ENCODE measurements at places on chromosomes 1 and 21. TPM values are rescaled to one million over a fixed set of nuclear protein-coding genes. Genes with fewer than 3 reads are reported as not detected.

GRCh38 chr1:106889059-106889458, 167.4 kb upstream of the PRMT6 start:
- DNase-seq = no peak

GRCh38 chr1:17117451-17118265, 1.6 kb downstream of the PADI2 start:
- no peak for DNase-seq

Gene S100A7A
- not detected for total RNA-seq

Gene CYP4Z1
- not detected for total RNA-seq

DNA sequence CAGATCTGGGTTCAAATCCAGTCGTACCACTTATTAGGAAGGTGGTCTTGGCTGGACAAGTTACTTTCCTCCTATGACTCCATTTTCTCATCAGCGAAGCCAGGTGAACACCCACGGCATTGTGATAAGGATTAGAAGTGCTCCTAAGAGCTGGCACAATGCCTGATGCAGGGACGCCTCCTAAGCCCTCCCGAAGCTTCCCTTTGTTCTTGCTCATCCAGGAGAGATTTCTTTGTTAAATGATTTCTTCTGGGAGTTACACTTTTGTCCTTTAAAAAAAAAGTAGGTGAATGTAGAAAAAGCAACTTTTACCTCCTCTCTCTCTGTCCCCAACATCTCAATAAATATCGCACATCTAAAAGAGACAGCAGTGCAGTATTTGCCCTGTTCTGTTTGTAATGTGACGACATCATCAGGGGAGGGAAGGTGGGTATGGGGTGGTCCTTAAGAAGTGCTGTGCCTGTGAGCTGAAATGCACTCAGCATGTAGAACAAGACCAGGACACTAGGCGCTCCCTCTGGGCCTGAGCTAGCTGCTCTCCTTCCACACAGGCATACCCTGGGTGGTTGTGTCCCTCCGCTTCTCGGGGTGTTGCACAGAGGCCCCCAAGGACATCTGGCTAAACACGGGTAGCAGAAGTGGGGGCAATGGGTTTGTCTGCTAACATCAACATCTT, 43.9 kb downstream of the SUSD4 start:
- no peak for DNase-seq

GRCh38 chr21:16404776-16405175, 675.0 kb downstream of the USP25 start:
- DNase-seq = no peak

- DNase-seq = no peak
Observed at GRCh38 chr1:36761113-36761512, 273.2 kb downstream of the GRIK3 start.

DNA sequence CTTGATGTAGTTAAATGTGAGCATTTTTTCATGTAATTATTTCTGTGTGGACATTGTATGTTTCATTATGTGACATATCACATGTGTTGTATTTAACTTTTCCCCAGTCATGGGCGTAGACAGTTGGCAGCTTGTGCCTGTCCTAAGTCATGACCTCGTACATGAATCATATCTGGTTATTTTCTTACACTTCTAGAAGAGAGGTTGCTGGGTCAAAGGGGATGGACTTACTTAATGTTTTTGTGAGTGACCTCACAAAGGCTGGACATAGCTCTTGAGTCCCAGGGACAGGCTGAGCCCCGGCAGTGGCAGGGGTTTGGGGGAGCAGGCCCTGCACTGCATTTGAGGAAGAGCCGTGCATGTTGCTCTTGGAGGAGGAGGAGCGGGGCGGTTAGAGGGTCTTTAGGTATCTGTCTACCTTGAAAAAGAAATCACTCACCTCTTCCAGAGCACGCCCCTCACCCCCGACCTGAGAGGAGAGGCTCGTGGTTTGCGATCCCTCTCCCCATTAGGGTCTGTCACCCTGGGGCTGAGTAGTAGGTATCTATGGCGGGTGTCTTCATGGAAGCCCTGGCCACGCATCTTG, 16.4 kb downstream of the IFNGR2 start:
- DNase-seq = no peak

GRCh38 chr1:155226188-155226909, 17.9 kb downstream of the MTX1 start:
- DNase-seq = peak; percentile 91

DNA sequence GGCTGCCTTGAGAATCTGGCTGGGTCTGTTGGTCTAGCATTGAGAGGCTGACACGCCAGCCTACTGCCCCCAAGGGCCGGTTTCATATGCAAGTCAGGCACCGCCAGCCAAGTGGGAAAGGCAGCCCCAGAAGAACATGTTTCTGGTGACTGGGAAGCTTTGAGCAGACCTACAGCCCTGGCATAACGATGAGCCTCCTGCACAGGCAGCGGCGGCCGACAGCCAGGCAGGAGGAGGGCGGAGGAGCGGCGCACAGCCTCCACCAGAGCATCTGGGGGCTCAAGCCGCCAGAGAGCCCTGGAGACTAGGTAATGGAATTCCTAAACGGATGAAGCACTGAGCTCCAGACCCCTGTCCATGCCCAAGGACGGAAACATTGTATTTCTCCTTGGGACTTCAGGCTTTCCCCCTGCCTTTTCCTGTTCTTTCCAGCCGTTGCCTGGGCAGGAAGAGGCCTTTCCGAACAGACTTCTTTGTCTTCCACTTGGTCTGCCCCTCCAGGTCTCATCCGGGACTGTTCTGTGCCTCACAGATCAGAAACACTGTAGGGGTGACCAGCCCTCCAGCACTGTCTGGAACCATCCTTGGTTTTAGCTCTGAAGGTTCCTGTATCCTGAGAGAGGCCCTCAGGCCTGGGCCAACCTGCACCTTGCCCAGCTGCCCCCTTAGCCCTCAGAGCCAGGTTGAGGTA, 59.5 kb downstream of the IRF2BP2 start:
- no peak for DNase-seq

- DNase-seq = no peak
Observed at GRCh38 chr1:224863486-224863885, 66.0 kb upstream of the DNAH14 start.

GRCh38 chr1:231171623-231172197, 9.9 kb downstream of the TRIM67 start:
- DNase-seq = no peak

GRCh38 chr1:233904633-233905415, at the start of gene SLC35F3:
Gene SLC35F3 (plus strand): TSS chr1:233904676.
- no peak for DNase-seq

- DNase-seq = no peak
Observed at GRCh38 chr1:2962061-2962460, 59.2 kb upstream of the ACTRT2 start.

Gene NID1
- total RNA-seq = 0.38 TPM

- peak; percentile 82 for DNase-seq
Observed at GRCh38 chr21:33937931-33938339, 22.3 kb upstream of the ATP5PO start.

GRCh38 chr1:112956544-112957132, 642 bp upstream of the SLC16A1 start:
- DNase-seq = peak; percentile 58

Gene BMP8B
- 0.61 TPM for total RNA-seq

DNA sequence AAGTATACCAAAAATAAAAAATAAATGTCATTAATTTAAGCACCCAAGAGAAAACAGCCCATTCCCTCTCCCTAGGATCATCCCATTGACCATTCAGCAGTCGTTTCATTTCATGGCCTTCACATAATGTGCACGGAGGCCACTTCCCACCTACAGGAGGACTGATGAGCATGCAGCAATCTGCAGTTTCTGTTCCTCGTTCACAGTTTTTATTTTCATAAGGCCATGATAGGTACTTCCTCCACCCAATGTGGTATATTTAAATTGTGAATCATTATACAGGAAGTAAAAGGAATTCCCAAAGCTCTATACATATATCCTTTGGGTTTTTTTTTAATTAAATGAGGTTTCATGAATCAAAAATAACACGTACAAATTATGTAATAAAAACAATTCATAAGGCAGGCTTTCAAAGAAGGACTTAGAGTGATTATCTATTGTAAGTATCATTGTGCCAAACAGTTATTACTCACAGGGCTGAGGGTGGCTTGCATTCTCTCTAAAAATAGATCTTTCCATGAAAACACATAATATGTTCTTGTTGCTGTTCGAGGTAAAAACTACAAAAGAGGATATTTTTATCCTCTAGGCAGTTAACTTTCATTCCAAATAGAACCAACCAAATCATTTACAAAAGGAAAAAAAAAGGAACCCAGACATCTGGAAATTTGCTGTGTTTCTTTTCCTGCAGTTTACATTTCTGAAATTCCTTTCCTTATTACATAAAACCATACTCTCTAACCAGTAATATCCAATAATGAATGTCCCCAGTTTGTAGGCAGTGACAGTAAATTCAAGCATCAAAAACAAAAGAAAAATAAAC, 27.5 kb upstream of the SLC44A3 start:
- no peak for DNase-seq

Gene CLCA1
- not detected for total RNA-seq

DNA sequence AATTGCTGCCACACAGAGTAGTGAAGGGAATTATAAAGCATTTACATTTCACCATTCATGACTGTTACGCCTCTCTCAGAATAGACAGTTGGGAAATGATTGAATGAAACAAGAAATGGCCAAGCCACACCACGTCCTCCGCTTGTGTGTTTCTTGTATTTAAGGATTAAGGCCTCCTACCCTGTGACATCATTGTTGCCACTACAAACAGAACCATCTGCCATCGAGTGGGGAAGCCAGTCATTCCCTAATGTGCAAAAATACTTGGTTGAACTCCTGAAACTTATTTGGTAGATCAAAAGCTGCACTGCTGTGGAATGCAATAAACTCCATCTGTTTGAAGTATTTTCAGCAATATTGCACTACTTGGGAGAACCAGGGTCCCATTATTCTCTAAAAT, 99.0 kb upstream of the C1orf105 start:
- DNase-seq = no peak

- DNase-seq = no peak
Observed at GRCh38 chr1:30197639-30198450, 525.5 kb downstream of the MATN1 start.

DNA sequence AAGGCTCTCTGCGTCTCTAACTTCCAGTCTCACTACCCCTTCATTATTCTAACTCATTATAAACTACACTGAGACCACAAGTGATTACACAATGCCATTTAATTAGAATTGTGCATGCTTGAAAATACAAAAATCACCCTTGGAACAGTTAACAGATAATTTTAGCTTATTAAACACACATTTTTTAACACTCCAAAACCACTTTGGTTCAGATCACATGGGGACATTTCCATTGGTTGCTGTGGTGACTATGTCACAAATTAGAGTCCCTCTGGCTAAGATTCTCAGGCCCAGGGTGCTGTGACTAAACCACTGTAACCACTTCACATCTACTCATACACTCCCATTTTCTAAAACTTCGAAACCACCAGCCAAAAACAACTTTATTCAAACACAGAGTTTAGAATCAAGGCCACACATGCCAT, 43.0 kb downstream of the JAK1 start:
- peak; percentile 49 for DNase-seq

GRCh38 chr1:81205956-81206355, 594.8 kb upstream of the ADGRL2 start:
- DNase-seq = no peak

- no peak for DNase-seq
Observed at GRCh38 chr1:46160212-46160611, 14.7 kb upstream of the TSPAN1 start.

Gene CSF1
- 77.6 TPM for total RNA-seq

DNA sequence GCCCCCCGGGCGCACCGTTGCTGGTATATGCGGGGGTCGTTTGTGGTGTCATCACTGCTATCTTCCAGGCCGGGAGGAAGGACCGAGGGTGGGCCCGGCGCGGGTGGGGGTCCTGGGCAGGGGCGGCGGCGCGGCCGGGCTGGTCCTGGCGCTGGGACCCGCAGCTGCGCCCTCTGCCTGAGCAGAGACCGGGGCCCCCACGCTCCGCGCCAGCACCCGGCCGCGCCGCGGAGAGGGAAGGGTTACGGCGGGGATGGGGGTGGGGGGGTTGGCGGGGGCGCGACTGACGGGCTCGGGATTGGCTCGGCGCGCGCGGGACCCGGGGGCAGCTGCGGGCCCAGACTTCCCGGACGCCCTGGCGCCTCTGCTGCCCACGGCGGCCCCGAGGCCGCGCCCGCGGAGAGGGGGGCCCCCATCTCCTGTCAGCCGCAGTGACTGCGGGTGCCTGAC, 13.8 kb upstream of the SAMD11 start:
- no peak for DNase-seq

Gene MAP10
- 2.8 TPM for total RNA-seq

Gene TAF12
- 33.0 TPM for total RNA-seq

DNA sequence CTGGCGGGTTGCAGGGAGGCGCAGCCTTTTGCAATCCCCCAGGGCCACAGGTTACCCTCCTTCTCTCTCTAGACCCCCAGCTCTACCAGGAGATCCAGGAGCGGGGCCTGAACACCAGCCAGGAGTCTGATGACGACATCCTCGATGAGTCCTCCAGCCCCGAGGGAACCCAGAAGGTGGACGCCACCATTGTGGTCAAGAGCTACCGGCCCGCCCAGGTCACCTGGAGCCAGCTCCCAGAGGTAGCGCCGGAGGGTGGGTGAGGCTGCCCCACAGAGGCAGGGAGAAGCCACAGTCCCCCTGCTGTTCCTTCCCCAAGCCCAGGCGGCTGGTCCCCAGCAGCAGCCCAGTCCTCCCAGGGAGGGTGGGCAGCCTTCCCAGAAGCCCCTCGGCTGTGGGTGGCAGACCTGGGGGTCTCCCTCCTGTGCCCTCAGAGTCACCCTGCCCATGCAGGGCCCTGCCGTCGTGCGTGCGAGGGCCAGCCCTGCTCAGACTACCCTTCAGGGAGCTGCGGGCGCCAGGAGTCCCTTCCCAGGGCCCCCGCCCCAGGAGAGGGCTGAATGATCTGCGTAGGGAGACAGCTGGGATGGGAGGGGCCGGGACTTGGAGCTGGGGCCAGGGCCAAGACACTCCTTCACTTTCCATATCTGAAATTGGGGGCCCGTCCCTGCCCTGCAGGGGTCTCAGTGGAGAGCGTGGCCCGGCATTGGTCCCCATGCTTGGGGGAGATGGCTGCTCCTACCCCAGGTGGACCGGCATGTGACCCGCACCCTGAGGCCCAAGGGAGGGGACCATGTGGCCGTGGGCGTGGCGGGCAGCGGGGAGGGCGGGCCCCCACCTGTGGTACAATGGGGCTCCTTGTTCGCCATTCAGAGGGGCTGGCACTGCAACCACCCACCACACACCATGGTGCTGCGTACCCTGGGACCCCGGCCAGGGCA, 12.9 kb downstream of the ARHGEF16 start:
- DNase-seq = no peak

GRCh38 chr1:29282924-29283803, 46.8 kb downstream of the PTPRU start:
- peak; percentile 46 for DNase-seq

- no peak for DNase-seq
Observed at GRCh38 chr1:44328671-44329416, 26.2 kb downstream of the ERI3 start.
